ENCODE measurements at places on chromosomes 2 and 18.

- no peak for ATAC-seq
Observed at GRCh38 chr2:9144046-9144445, 62.6 kb upstream of the ASAP2 start.

GRCh38 chr2:27916293-27916995 is 25.9 kb downstream of the BABAM2 start:
- no peak for ATAC-seq

DNA sequence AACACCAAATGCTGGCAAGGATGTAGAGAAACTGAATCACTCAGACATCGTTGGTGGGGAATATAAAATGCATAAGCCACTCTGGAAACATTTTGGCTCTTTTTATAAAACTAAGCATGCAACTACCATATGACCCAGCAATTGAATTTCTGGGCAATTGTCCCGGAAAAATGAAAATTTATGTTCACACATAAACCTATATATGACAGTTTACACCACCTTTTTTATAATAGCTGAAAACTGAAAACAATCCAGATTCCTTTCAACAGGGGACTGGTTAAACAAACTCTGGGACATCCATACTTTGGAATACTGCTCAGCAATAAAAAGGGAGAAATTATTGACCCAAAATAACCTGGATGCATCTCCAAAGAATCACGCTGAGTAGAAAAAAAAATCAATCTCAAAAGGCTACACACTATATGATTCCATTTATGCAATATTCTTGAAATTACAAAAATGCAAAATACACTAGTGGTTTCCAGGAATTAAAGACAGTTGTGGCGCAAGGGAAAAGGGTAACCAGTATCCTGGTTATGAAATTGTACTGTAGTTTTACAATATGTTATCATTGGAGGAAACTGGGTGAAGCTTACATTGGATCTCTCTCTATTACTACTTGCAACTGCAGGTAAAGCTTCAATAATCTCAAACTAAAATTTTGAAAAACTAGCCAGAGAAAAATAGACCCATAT is 130.2 kb upstream of the PID1 start:
- no peak for ATAC-seq

DNA sequence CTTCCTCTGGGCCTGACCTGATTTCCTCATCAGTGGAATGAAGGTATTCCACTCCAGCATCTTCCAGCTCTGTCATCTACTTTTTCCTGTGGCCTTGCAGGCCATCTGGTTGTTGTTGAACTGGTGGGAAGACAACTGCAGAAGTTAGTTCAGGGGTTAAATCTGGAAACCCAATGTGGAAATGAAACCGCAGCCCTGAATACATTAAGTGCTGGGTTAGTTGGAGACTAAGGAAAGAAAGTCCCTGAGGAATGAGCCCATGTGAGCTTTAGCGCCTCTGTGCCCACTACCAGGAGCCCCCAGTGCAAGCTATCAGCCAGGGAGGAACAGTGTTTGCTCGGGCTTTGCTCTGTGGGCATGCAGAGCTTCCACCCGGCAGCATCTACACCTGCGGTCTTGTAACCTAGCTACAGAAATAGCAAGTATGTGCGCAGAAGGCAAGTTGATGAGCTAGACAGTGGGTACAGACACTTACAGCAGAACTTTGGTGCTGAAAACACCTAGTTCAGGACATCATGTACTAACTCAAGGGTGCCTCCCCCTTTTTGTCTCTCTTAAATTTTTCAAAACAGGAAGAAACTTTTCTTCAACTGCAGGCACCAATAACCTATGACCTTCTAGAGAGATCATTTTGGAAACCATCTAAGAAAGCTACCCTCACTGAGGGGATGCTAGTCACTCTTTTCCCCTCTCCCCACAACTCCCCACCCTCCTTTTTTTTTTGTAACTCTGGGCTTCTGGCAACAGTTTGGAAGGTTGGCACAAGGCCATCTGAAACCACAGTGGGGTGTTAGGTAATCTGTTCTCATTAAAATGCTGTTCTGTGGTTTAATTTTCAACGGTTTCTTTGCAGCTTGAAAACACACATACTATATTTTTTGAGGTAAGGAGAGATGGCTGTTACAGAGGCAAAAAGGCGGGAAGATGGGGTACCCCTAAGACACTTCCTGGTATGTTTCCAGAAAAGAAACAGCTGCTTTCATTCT is 18.3 kb upstream of the CXCR4 start:
- peak; percentile 79 for ATAC-seq

GRCh38 chr2:179427065-179427464 is 162.4 kb upstream of the SESTD1 start:
- ATAC-seq, result no peak

All from stimulated activated memory B cell treated with anti-CD40 and anti-IgM and Interleukin-4, amounts not matched to agents 10 μg/mL and 1 μg/mL and 100 μg/mL, for 72 hours (primary cell).